ENCODE measurements at places on chromosomes 6 and 20.

- no peak for DNase-seq
These were observed 169.9 kb downstream of the QRSL1 start for GRCh38 chr6:106799031-106799894.

DNA sequence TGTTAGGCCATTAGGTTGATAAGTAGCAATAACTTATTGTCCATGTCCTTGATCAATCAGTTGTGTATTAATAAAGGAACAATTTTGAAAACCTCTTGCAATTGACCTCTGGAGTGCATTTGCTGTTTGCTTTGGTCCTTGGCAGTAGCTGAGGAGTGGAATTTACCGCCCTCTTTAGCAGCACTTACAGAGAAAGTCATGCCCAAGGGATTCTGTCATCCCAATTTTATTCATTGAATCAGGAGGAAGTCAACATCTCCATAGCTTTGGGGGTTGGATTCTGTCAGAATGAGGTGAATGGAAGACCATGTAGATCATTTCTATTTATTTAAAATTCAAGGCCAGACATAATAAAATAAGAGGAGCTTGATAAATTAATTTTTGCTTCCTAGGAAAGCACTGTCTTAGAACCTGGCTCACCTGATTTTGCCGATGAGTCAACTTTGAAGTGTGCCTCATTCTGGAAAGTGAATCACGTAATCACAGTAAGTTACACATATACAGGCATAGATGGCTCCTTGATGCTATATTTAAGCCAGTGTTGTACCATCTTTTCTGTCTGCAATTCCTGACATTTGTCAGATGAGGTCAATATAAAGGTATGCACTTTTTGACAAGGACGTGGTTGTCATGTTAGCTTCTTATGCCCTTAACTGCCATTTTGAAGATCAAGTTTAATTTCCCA, 128.7 kb upstream of the MLIP start:
- no peak for DNase-seq

- no peak for DNase-seq
These were observed 373.8 kb downstream of the GJA1 start for GRCh38 chr6:121809211-121809610.

DNA sequence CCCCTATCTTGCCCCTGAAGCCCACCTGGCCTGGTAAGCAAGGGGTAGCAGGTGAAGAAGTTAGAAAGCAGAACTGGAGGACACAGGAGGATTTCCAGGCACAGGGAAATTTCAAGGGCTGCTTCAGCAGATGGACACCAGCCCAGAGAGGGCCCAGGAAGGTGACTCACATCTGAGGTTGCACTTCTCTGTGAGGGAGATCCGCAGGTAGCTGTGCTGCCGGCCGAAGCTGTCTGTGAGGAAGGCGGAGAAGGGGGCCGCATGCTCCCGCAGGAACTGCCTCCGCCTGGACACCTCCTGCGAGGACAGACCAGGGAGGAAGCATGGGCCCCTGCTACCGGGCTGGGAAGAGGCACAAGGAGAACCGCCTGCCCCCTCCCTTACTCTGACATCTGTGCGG, 7.1 kb downstream of the MOCS1 start:
- DNase-seq, result no peak

DNA sequence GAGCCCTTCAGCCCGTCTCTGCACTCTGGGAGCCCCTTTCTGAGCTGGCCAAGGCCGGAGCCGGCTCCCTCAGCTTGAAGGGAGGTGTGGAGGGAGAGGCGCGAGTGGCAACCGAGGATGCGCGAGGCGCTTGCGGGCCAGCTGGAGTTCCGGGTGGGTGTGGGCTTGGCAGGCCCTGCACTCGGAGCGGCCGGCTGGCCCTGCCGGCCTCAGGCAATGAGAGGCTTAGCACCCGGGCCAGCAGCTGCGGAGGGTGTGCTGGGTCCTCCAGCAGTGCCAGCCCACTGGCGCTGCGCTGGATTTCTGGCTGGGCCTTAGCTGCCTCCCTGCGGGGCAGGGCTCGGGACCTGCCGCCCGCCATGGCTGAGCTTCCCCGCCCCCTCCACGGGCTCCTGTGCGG, 49.8 kb downstream of the GMPR start:
- no peak for DNase-seq

GRCh38 chr6:106916891-106917290, 57.6 kb downstream of the CD24 start:
- DNase-seq, result no peak

- no peak for DNase-seq
These were observed 236.5 kb downstream of the CDKAL1 start for GRCh38 chr6:20770773-20771172.

DNA sequence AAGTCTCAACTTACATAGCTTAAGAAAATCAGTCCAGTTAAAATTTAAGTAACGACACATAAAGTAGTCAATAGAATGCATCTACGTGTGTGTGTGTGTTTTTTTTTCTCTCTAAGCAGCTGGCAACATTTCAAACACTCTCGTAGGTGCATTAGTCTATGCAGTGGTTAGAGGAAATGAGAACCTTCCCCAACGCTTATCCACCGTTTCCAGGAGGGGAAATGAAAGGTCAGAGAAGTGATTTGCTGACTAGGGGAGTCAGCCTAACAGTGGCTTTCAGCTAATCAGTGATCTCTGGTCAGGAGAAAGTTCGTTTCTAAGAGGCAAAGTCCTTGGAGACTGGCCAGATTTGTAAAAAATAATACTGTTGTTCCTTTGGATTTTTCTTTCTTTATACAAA, 806.6 kb downstream of the C6orf118 start:
- no peak for DNase-seq

GRCh38 chr6:69974193-69974592, 107.8 kb downstream of the COL19A1 start:
- no peak for DNase-seq

GRCh38 chr6:21325201-21325856, 268.2 kb upstream of the SOX4 start:
- DNase-seq, result no peak

GRCh38 chr6:142913036-142913510, 31.9 kb downstream of the HIVEP2 start:
- DNase-seq, result peak; percentile 28

- DNase-seq, result no peak
These were observed 76.0 kb downstream of the CD83 start for GRCh38 chr6:14193524-14193923.

- DNase-seq, result no peak
These were observed 14.7 kb downstream of the NRSN2 start for GRCh38 chr20:361561-361960.

GRCh38 chr6:88636871-88637270, 326.5 kb downstream of the RNGTT start:
- no peak for DNase-seq

DNA sequence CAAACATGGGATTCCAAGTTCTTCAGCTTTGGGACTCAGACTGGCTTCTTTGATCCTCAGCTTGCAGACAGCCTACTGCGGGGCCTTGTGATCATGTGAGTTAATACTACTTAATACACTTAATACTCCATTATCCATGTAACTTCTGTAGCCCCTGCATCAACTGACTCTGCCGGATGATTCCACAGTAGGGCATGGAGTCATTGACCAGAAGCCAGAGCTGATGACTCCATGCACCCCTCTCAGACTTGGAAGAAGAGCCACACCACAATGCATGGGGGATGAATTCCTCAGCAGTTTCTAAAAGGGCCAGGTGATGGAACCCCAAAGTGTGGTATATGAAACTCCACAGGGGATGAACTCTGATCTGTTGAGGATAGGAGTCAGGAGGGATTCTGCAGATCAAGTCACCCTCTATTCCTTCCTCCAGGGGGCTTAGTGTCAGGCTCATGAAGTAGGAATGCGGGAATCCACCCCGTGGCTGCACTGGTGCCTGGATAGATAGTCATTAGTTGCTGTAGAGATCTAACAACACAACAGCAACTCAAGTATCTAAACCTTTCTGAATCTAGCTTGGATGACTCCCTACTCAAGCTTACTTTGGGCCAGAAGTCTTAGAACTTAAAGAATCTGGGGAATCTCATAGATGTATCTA, 70.2 kb downstream of the GPR6 start:
- no peak for DNase-seq

- no peak for DNase-seq
These were observed 119.5 kb downstream of the PHACTR3 start for GRCh38 chr20:59723607-59724456.

GRCh38 chr20:49534255-49534712, 33.7 kb downstream of the PTGIS start:
- DNase-seq, result peak; percentile 65

DNA sequence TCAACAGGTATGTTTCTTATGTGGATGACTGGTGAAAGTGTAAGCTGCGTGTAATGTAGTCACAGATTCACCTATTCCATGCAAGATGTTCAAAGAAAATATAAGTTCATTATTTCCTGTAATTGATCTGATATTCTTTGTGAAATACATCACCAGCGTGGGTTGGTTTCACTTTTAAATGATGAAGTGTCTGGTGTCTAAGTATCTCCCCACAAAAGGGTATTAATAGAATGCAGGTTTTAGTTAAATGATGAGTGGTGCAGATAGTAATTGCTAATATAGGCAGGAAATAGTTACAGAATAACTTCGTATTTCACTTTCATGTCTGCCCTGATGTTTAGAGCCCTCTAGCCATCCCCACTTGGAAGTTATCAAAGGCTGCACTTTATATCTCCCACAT, 22.2 kb downstream of the PGBD1 start:
- DNase-seq, result peak; percentile 12

DNA sequence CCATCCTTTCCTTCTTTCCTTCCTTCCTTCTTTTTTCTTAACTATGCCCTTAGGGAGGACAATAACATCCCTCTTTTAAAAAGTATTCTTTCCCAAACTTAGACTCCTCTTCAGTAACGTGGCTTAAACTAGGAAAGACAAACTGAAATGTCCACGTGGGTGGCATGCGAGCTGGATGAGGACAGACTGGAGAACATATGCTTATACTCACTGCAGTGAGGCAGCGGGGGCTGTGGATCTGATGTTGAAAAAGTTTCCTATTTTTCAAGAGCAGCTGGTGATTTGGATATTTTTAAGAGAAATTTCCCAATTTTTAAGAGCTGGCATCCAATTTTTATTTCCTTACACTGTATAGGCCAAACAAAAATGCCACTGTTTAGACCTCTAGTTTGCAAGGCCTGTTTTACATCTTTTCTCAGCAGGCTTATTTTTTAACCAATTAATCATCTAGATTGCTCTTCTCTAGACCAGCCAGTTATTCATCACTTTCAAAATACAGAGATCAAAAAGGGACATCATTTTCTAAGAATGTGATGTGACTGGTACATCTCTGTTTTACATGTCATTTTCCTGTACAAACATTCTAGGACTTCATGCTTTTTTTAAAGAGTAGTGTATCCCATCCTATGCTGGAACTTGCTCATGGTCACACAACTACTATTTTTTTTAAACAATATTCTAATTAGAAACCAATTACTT, 226.5 kb downstream of the BTBD9 start:
- no peak for DNase-seq

DNA sequence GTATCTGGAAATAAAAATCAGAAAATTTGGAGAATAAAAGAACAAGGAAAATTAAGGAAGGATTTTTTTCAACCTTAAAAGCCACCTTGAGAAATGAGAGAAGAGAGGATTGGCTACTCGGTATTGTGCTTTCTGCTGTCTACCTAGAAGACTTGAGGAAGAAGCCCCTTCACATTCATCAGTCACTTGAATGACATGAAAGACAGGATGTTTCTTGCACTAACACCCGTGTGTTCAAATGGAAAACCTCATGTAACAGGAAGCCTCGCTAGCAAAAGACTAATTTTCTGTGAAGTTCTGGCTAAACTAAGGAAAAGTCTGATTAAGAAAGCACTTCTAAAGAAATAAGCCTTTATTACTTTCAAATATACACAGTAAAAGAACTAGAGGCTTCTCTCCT, 69.9 kb downstream of the OLIG3 start:
- DNase-seq, result peak; percentile 12

DNA sequence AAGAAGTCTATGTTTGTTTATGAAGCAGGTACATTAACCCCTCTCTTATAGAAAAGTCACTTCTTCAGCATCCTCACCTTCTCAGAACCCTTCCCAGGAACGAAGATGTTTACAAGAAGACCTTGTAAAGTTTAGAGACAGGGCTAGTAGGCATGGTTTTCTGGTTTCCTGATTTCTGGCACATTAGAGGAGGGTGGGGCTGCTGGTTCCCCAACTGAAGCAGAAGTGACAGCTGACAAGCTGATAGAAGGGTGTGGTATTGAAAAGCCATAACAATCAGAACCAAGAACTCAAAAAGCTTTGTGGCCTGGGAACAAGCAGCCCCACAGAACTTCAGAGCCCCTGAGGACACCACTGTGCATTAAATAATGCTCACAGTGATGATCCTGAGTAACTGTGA, 91.2 kb downstream of the RTN4IP1 start:
- DNase-seq, result peak; percentile 55

GRCh38 chr20:25207960-25208534, 12.5 kb downstream of the ENTPD6 start:
- DNase-seq, result no peak

DNA sequence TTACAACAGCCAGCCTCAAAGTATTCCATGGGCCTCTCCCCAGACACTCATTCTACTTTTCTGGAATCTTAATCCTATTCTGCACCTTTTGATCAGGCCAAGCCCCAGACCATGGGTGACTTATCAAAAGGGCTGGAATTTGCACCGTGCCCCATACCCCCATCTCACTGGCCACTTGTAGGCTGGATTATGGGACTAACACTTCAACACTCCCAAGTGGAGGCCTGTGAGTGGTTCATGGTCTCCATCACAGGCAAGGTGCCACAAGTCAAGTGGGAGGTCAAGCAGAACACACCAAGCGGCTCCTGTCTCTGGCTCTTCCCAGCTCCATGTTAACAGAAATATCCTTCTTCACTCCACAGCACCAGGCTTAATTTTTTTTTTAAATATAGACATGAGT, 212.3 kb upstream of the HEY2 start:
- no peak for DNase-seq

DNA sequence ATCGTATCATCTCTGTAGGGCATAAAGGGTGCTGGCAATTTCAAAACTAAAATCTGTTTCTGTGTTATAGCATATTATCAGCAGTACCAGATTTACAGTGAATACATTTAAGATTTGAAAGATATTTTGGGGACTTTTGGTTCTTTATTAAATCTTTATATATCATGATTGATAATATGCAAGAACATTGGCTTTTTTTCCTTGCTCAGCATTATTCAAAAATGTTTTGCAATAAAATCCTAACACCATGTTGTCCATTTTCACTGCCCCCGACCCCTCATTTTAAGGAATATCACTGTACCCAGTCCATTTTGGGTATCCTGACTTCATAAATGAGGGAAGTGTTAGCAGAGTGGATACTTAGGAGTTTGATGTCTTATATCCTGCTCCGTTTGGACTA, 16.3 kb downstream of the FARS2 start:
- DNase-seq, result no peak

DNA sequence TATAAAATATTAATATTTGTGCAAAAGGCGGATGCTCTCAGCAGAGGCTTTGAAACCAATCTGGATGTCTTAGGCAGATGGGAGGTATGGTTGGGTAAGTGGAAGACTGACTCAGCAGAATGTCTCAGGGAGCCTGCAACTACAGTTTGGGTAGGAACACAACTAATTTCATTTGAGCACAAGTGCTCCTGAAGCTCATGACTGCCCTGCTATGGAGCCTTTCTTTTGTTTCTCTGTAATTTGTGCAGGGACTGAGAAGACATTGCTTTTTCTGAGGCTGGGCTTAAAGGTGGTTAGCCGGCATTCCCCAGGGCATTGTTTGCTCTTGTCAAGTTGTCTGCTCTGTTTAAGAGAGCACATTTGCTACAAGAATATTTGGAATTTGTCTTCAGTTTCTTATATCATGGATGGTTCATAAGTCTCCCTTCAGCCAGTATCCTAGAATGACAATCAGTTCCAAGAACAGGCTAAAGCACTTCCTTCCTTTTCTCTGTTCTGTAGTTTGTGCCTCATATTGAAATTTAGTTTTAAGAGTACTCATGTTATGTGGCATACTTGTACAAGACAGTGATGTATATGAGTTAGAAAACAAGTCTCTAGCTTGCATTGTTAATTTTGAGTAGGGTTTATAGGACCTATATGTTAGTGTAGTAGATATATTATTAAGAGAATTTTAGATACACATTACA, 208.3 kb downstream of the ZFAND3 start:
- DNase-seq, result no peak

Data from CD4-positive, alpha-beta T cell treated with Interleukin-2 at 100 ng/mL for 4 hours (primary cell).